ENCODE measurements at places on chromosomes 13 and 19.

DNA sequence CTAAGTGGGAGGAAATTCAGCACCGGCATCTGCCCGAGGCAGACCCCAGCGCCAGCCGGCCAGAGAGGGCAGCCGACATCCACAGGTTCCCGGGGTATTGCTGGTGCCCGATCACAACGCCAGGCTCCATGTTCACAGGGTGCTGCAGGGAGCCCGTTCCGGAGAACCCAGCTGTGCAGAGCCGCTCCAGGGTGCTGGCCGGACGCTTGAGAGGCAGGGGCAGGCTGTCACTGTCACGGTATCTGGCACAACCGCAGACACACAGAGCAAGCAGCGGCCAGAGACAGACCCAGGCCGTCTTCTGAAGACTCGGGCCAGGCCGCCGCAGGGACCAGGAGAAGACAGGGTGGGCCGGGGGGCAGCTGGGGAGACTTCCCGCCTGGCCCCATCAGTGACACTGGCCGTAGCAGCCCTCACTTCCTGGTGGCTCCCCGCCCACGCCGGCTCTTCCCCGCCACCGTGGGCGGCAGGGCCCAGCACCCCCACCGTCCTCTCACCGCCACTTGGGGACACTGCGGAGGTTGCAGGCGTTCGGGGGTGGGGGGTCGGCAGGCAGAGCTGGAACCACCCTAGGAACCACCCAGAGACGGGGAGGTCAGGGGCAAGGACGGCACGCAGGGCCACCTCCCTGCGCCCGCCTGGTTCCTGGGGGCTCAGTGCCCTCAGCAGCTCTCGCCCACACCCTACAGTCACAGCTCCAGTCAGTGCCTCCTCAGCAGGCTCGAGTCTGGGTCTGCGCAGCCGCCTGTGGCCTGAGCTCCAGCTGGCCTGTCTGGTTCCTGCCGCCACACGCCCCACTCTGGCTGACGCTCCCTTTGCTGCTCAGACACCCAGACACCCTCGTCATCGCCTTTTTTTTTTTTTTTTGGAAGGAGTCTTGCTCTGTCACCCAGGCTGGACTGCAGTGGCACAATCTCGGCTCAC, 3.8 kb downstream of the RNF126 start:
- no peak for DNase-seq

DNA sequence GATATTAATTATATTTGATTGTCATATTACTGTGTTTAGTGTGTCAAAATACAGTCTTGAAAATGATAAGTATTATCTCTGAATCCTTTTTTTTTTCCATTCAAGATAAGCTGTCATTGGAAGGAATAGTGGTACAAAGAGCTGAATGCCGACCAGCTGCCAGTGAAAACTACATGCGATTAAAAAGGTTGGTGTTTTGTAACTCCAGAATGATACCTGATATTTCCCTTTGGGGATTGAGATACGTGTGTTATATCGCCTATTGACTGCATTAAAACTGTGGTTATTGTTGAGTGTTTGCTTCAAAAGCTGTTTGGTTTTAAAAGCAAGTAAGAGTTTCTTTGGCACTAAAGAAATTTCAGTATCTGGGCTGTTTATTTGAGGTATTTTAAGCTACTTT, 6.5 kb upstream of the KCTD4 start:
- DNase-seq: no peak

GRCh38 chr19:45102481-45102880, 9.5 kb downstream of the PPP1R37 start:
- no peak for DNase-seq

- no peak for DNase-seq
Observed at GRCh38 chr19:55086730-55087541, 11.3 kb downstream of the EPS8L1 start.
